ENCODE measurements at places on chromosomes 6 and 20.

DNA sequence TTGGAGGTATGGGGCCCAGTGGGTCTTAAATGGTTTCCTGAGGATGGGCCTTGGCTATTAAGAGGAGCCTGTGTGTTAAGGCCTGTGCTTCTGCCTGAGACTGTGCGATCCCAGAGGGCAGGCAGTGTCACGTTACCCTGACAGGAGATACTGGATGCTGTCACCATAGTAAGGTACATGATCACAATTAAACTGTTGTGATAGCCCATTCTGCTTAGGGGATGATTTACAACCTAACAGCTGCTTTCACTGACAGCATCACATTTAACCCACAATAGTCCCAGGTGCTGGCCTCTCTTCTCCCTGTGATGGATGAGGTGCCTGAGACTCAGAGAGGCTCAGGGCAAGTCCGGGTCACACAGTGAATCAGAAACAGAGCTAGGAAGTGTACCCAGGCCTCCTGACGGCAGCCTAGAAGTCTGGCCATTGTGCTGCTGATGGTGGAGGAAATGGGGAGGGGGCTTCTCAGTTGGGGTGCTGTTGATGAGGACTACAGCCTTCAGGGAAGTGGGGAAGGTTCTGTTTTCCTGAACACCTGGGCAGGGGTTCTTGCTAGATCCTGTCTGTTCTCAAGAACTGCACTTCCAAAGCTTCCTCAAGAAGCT lies 97.3 kb downstream of the MDGA1 start:
- DNase-seq = no peak

- peak; percentile 40 for DNase-seq
These were observed 1.4 kb upstream of the HIVEP1 start for GRCh38 chr6:12010635-12011275.

DNA sequence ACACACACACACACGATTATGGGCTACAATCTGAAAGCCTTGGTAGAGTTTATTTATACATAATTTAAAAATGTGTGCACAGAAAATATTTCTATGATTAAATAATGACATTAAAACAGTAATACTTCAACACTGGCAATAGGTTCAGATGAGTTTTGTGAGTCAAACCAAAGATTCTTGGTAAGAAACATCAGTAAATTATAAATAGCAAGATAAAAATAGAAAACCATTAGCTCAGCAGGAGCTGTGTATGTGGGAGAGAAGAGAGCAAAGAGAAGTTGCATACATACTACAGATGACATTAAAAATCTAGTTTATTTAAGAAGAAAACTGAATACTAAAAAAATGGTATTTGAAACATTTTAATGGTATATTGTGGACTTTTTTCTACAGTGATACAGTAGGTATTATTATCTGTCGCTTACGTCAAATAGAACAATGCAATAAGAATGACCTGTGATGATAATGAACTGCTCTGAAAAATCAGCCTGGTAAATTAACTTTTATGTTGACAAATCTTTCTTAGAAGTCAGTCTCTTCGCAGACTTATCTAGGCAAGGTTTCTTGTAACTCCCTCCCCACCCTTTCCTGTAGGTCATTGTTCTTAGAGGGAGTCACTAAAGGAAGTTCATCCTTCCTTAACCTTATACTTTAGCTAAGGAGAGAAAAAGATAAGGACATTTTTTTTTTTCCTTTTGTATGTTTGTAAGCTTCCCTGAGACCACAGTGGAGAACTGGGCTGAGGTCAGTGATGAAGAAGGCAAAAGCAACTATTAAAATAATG lies 149.3 kb downstream of the GJA1 start:
- DNase-seq = no peak

GRCh38 chr6:6282716-6283115 lies 37.7 kb downstream of the F13A1 start:
- no peak for DNase-seq

GRCh38 chr6:106609699-106610098 lies 19.6 kb downstream of the RTN4IP1 start:
- no peak for DNase-seq

- DNase-seq = no peak
These were observed 312.3 kb downstream of the KIF16B start for GRCh38 chr20:16260911-16261310.

- no peak for DNase-seq
These were observed 98.3 kb downstream of the MACROD2 start for GRCh38 chr20:14093652-14094051.

- peak; percentile 23 for DNase-seq
These were observed 2.1 kb upstream of the RBM38 start for GRCh38 chr20:57388953-57389694.

DNA sequence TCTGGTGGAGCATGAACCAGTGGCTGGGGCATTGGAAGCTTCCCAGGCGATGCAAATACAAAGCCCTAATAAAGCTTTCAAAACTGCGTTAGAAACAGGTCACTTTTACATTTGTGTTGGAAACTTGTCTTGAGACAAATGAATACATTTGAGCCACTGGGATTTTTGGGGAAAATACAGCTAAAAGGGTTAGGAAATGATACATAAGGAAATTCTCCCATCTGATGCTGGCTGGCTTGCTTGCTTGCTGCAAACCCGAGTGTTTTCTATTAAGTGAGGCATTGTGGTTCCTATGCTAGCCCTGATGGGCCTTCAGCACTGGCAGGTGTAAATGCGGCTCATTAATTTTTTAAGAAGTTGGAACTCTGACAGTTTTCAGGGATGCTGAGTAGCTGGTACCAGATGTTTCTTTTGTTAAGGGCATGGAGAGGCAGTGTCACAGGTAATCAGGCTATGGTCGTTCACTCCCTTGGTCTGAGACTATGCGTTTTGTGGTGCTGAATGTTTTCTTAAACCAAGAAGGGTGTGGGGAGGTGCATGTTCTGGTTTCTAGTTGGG lies 35.2 kb downstream of the RREB1 start:
- no peak for DNase-seq

- DNase-seq = no peak
These were observed 33.7 kb upstream of the ZBP1 start for GRCh38 chr20:57653910-57654309.

- DNase-seq = no peak
These were observed 21.7 kb upstream of the BHLHE23 start for GRCh38 chr20:63028461-63028921.

- DNase-seq = no peak
These were observed 154.7 kb upstream of the LAMP5 start for GRCh38 chr20:9359561-9360308.

GRCh38 chr20:32455901-32456701 lies 98.0 kb downstream of the ASXL1 start:
- no peak for DNase-seq

- no peak for DNase-seq
These were observed 11.8 kb downstream of the ADTRP start for GRCh38 chr6:11766589-11767450.

DNA sequence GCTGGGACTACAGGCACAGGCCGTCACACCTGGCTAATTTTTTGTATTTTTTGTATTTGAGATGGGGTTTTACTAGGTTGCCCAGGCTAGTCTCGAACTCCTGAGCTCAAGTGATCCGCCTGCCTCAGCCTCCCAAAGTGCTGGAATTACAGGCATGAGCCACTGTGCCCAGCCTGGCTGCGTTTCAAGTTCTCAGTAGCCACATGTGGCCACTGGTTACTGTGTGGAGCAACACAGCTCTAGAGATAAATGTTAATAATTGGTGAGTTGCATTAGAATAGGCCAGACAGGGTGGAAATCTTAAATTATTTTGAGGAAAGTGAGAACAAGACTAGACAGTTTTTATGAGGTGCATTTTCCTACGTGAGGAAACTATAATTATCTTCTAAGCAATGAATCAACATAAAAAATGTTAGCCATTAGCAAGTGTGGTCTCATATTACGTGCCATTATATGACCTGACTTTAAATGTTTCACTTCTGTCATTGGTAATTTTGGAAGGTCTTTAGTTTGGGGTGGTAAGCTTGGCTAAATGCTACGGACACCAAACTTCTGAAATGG lies 129.6 kb downstream of the PLEKHG1 start:
- DNase-seq = no peak

GRCh38 chr20:58219342-58219700 lies 9.1 kb downstream of the ANKRD60 start:
- no peak for DNase-seq

DNA sequence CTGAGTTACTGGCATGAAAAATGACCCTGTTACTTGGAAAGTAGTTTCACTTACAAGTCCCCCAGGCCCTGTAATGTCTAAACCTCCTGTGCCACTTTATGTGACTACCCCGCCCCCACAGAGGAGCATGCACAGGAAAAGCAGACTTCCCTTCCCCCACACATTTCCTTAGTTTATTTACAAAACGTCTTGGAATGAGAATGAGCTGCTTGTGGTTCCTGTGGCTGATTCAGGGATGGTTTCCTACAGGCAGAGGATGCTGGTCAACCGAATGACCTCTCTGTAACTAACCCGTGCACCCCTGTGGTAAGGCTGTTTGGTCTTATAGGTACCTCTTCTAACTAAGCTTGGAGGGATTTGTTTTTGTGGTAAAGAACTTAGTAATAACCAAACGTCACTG lies 28.5 kb downstream of the RSPO3 start:
- peak; percentile 20 for DNase-seq

DNA sequence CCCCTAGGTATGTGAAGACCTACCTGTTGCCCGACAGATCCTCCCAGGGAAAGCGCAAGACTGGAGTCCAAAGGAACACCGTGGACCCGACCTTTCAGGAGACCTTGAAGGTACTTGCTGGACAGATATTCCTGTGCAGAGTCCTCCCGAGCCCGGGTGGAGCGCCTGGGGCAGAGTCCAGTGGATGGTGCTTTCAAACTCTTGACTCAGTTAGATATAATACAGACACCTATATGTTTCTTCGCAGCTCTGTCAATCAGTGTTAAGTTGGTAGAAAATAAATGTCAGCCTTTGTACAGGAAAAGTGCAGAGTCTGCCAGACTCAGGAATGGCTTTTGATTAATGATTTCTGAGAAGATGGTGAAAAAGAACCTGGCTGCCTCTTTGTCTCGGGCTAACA lies 67.2 kb downstream of the EZR start:
- no peak for DNase-seq

GRCh38 chr6:83605517-83605916 lies 93.2 kb downstream of the PRSS35 start:
- DNase-seq = no peak

DNA sequence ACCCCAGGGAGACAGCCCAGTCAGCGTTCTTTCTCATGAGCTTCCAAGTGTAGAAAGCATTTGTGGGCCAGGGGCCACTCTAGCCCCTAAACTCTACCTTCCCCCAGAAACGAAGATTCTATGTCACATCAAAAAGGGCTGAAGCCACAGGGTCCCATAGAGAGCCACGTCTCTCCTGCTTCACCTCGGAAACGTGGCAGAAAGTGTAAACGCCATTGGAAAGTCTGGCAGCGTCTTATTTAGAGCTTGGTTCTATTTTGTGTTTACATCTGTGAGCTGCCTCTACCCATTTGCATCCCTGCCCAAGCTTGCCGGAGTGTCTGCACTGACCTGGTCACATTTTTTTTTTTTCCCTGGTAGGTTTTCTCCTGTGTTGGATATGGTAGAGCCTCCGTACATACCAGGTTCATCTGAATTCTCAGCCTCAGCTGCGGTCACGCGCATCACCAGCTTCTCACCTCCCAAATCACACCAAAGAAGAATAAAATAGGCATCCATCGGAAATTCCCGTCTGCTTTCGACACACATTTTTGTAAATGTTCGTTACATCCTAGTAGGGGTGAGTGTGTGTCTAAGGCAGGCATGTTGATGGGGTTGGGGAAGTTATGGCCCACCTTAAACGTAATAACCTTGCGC lies 62.6 kb downstream of the NPEPL1 start:
- no peak for DNase-seq

- no peak for DNase-seq
These were observed 24.8 kb downstream of the DUSP22 start for GRCh38 chr6:317060-317447.

DNA sequence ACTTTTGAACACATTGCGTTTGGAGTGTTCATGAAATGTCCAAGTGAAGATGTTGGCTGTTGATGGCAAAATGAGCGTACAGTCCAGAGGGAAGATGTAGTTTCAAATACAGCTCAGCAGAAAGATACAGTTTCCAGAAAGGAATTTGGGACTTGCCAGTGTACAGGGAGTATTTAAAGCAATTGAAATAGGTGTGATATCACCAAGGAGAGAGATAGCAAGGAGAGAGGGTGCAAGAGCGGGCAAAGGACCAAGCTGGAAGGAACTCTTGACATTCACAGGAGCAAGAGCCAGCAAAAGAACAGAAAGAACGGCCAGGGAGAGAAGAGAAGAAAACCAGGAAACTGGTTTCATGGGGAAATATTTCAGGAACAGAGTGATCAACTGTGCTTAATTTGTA lies 47.8 kb downstream of the CARMIL1 start:
- DNase-seq = no peak

GRCh38 chr20:57680934-57681914 lies 28.6 kb downstream of the PMEPA1 start:
- DNase-seq = no peak

GRCh38 chr6:20242397-20242796 lies 30.1 kb upstream of the MBOAT1 start:
- no peak for DNase-seq

DNA sequence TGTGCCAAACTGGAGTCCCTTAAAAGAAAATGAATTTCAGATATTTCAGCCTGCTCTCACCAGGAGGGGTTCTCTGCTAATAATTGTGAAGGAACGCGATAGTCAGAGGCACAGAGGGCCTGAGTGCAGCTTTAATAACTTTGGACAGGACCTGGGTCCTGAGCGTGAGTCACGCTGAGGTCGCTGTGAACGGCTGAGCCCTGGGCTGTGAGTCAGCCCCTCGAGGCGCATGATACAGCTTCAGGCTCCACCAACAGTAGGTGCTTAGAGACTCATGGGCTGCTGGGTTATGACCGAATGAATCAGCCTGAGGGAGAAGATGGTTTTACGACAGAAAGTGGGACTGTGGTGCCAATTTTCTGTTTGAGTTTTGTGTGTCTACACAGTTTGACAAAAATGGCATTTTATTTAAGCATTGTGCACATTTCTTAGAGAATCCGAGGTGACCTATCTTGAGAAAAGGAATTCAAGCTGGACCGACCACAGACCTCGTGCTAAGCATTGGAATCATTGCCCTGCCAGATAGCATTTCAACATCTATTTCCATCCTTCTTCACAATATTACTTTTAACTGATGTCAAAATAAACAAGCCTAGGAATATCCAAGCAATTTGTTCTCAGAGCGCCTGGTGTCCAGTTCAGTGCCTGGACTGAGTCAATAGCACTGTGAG lies 183.0 kb downstream of the THBS2 start:
- no peak for DNase-seq

DNA sequence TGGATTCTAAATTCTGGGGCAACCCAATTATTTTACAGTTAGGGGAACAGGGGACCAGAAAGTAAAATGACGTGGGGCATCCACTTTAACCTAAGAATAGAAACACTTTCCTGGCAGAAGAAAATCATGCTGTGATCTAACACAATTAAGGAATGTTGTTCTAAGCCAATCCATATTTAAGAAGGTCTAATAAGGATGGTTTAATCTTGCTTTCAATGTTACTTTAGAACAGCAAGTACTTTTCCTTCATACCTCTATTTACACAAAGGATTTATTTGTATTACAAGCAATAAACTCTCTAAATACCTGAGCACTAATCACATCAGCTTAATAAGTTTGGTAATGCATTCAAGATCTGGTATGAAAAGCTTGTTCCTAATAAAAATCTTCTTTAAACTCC lies 32.4 kb downstream of the SLC2A12 start:
- no peak for DNase-seq

Measured in iPS DF 19.7 (cell line).